NCI-H345 (cell line): ENCODE measurements at places on chromosomes 3 and 15.

- no peak for DNase-seq
Measured at GRCh38 chr15:64816452-64816851, 9.0 kb downstream of the PIF1 start.

DNA sequence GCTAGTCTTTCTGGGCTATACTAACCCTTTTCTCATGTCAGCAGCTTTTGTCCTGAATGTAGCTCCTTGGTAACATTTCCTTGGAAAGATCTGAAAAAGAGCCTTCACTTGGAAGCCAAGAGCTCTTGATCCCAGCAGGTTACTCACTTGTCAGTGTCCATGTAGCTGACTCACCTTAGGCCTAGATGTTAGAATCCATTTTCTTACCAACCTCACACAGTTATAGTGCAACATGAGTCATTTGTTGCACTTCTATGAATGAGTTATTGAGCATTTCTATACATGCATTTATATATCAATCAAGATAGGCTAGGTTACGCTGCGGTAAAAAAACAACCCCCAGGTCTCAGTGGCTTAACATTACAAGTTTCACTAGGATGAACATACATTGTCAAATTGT is 106.8 kb upstream of the SLC7A14 start:
- no peak for DNase-seq

- no peak for DNase-seq
Measured at GRCh38 chr3:106811376-106811775, 565.9 kb upstream of the CCDC54 start.

DNA sequence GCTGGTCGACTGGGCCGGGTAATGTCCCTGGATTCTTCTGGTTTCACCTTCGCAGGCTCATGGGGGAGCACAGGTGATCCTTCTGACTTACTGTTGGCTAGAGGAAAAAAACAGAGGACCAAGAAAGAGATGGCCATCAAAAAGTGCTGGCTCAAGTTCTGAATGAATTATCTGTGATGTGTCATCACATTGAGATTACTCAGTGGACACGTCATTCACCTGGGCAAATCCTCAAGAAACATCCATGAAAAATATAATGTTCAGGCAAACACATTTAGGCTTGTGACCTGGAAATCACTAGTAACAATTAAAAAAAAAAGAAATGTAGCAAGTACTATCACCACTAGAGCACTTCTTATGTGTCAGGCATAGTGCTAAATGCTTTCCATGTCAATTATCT is 81.5 kb upstream of the SLC2A2 start:
- DNase-seq, result no peak
